ENCODE measurements at places on chromosomes 1 and 21.

DNA sequence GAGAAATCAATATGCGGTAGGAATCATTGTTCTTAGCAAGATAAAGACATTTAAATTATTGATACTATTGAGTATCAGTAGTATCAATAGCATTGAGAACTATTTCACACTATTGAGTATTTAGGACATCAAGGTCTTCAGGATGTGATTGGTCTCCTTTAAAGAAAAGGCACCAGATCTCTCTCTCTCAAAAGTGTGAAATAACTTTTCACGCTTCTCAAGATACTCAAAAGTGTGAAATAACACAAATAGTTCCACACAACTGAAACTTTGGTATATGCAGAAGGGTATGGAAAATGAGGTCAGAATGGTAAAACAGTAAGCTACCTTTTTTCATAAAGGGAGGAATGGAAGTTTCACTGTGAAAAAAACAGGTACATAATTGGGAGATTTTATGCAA, 6.7 kb upstream of the PYHIN1 start:
- DNase-seq, result no peak

- DNase-seq, result no peak
Measured at GRCh38 chr1:90605070-90605469, 112.0 kb downstream of the BARHL2 start.

GRCh38 chr1:40399984-40400704, 26.6 kb downstream of the SMAP2 start:
- no peak for DNase-seq

- peak; percentile 23 for DNase-seq
Measured at GRCh38 chr1:244779410-244779809, 56.0 kb upstream of the COX20 start.
